ENCODE measurements at places on chromosomes 7 and 10.

DNA sequence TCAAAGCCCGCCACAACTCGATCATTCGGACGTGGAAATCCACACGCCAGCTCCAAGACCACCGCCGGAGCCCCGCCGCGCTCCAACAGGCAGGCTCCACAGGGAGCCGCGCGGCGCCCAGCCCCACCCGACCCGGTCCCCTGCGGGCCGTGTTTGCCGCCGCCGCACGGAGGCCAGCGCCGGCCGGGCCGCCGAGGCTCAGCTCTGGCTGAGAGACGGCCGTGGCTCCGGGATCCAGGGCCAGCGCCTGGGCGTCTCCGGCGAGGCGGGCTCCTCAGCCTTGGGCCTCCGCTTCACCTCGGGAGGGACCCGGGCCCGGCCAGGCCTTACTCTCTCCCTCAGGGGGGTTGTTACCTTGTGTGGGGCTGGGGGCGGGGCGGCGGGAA, 333 bp downstream of the SMNDC1 start:
- no peak for DNase-seq

GRCh38 chr7:131111081-131111576, 216.5 kb upstream of the MKLN1 start:
- DNase-seq: no peak

- DNase-seq: no peak
Observed at GRCh38 chr10:74451127-74451829, 300.3 kb downstream of the ADK start.

DNA sequence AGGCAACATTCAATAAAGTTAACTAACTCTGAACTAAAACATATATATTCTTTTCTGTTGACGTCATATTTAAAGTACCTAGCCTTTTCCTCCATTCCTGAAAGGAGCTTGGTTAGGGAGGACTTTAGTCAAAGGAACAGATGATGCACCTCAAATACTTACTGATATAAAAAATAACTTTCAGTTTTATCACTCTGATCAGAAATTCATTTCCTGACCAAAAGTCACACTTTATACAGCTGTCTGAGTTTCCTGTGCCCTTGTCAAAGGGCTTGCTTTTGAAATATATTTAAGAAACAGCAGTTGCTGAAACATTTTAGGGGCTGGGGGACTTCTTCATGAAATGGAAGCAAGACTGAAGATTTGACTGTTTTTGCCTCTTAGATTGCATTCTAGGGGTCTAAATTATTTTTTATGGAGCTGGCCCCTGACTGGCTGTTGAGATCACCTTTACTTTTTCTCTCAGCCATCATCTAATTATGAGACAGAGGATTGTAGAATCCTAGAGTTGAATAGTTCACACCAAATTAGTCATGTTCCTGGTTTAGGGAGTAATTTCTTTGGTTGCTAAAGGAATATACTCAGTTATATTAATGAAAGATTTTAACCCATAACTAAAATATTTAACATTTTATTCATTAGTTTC, 46.6 kb downstream of the GLCCI1 start:
- no peak for DNase-seq

DNA sequence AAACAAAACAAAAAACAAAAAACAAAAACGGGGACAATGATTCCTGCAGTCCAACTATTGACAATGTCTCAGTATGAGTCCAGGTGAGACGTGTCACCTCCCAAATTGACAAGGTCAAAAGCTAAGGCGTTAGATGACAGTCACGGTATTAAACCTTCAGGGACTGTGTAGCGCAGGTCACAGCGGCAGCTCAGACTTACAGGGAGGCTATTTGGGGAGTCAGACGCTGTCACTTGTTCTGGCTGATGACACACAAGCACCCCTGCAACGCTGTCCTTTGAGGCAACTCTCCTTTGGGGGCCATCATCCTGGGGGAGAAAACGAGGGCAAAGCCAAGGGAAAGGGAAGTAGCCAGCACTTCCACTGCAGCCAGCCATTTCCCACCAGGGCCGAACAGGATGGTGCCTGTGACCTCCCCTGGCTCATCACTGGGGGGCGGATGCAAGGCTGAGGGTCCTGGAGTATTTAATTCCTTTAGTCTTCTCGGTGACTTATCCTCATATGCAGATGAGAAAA, 55.3 kb downstream of the SVIL start:
- no peak for DNase-seq

DNA sequence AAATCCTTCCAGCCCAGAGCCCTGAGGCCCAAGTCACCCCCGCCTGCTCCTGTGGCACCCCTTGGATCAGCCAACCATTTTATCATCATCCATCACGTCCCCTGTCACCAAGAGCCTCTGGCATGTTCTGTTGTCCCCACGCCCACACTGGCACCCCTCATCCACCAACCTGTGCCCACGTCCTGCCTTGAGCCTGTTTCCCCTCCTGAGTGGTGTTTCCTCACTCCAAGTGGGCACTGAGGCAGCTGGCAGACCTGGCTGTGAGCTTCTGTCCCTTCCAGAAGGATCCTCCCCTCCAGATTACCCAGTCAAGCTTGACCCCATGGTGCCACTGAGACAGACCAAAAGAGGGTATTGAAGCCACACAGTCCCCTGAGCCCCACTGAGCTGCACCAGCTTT, 71.4 kb upstream of the ANTXRL start:
- no peak for DNase-seq

DNA sequence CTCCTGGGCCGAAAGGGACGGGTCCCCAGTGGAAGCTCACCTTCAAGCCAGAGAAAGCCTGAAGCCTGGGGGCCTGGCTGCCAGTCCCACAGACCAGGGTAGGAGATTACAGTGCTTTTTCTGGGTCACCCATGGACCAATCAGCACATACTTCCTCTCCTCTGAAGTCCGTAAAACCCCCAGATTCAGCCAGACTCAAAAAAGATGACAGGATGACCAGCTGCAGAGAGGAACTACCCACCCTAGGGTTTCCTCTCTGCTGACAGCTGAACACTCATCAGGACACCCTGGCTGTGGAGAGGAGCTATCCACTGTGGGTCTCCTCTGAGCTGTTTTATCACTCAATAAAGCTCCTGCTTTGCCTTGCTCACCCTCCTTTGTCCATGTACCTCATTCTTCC, 78.0 kb downstream of the SAMD9 start:
- DNase-seq: no peak

GRCh38 chr10:122301055-122301810, 30.1 kb downstream of the BTBD16 start:
- DNase-seq: no peak

DNA sequence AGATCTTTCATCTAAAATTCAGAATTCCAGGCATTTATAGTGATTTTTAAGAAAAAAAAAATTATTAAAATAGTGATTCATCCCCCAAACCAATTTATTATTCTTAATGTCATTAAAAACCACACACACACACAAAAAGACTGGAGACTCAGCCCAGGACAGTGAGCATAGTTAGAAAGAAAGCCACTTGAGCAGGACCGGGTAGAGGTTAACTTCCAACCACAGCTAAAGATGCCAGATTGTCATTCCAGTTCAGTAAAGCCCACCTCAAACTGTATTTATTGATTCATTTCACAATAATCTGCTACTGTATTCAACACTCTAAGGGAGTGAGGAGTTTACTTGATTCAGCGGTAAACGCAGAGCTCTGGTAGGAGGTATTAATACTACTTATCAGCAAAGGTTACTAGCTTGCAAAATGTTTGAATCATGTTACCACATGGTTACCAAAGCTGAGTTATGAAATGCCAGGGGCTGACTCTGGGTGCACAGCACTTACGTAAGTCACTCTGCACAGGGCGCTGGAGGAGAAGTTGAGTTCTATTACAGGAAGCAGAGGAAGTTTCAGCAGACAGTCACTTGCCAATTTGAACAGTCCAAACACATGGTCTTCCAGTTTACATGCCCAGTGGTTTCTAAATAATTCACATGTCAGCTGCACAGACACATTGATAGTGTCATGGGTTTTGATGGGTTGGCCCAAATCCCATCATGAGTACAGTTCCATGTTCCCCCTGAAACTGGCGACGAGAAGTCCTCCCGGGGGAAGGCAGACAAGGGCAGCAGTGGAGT, 64.6 kb downstream of the KLF6 start:
- DNase-seq: no peak

DNA sequence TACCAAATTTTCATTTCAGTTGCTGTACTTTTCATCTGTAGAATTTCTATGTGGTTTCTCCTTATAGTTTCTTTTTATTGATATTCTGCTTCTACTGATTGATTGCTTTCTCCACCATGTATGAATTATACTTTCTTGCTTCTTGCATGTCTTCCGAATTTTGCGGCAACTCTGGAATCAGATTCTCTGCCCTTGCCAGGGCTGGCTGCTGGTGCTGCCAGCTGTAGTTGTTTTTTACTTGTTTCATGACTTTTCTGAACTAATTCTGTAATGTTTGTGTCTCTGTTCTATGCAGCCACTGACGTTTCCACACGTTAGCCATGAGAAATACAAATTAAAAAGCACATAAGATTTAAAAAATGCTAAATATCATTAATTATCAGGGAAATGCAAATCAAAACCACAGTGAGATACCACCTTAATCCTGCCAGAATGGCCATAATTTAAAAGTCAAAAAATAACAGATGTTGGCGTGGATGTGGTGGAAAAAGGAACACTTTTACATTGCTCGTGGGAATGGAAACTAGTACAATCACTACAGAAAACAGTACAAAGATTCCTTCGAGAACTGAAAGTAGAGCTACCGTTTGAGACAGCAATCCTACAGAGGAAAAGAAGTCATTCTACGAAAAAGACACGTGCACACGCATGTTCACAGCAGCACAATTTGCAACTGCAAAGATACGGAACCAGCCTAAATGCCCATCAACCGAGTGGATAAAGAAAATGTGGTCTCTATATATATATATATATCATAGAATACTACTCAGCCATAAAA, 51.5 kb downstream of the MAD1L1 start:
- DNase-seq: no peak

GRCh38 chr7:4714767-4715409, 32.8 kb downstream of the FOXK1 start:
- no peak for DNase-seq

DNA sequence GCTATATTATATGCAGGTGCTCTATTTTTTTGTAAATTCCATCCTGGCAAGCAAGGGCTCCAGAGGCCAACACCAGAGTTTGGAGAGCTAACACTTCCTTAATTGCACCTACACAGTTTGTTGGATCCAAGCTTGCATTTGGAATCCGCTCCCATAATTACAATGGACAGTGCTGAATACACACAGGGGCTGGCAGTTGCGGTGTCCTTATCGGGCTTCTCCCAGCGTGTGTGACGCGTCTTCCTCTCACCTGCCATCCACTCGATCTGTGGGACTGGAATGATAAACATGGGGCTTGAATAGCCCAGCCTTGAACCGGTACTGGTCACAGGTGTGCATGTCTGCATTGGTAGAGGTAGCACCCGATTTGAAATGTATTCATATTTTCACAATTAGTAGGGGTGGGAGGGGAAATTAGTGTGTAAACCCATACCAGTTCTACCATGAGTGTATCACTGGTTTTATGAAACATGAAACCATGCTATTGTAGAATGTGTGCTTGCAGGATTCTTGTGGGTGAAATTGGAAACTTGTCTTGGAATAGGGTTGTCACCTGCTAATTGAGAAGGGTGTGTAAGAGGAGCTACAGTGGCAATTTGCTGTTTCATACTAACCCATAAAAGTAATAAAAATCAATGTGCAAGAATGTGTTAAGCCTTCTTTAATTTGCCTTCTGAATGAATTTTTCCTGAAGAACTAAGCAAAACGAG, 316.5 kb downstream of the WDR11 start:
- no peak for DNase-seq

- no peak for DNase-seq
Observed at GRCh38 chr10:48254750-48255512, 19.6 kb downstream of the FRMPD2 start.

- no peak for DNase-seq
Observed at GRCh38 chr7:142131439-142132185, 20.1 kb downstream of the MGAM2 start.

- no peak for DNase-seq
Observed at GRCh38 chr7:223118-223800, 30.9 kb downstream of the FAM20C start.

- no peak for DNase-seq
Observed at GRCh38 chr7:134885967-134886352, 100.3 kb upstream of the AGBL3 start.

GRCh38 chr7:13139436-13139835, 452.0 kb downstream of the ARL4A start:
- DNase-seq: no peak

DNA sequence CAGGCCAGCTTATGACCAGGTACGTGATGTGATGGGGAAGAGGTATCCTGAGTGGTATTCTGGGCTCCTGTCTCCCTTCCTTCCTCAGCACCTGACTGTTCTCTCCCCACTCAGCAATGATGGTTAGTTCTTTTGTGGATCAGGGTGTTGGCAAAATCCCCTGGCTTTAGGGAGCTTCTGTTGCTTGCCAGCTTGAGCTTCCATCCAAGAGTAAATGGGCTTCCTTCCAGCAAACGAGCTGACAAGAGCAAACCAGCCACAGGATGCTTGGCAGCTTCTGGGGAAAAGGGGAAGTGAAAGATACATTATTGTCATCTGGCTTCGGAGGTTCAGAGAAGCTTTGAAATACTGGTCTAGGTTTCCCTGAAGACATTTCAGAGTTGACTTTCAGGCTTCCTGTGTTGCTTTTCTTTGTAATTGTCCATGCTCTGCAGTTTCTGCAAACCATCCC, 5.2 kb downstream of the DUSP5 start:
- no peak for DNase-seq

GRCh38 chr10:69628891-69629290, 1.2 kb upstream of the FAM241B start:
- DNase-seq: no peak

GRCh38 chr10:61896854-61897661, 4.4 kb upstream of the ARID5B start:
- DNase-seq: no peak

DNA sequence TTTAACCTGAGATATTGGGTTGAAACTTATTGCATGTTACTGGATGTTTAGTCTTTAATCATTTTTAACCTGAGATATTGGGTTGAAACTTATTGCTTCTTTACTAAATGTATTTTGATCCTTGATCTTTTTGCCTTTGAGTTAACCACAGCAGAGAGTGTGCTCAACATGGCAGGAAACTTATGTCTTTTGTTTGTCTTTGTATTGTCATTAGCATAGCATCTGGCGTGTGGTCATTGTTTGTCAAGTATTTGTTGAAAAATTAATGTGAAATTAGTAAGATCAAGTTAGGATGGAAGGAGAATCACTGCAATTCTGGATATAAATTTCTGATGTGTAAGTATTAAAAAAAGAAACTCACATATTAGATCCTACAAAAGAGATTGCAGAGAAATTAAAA, 8.2 kb downstream of the MRC1 start:
- DNase-seq: no peak

DNA sequence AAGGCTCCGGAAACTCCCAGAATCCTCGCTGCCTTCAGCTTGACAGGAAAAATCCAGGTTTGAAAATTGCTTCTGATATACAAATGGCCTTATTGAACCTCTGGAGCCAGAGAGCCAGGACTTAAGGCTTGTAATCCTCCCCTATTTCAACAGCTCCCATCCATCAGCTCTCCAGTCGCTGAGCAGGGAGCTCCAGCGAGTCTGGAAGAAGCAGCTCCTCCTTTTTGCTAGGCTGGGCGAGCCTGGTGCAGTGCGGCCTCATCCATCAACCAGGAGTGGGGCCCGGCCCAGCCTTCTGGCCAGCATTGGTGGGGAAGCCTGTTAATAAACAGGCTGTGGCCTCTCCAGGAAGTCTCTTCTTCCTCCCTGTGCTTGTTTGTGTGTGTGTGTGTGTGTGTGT, 424.4 kb downstream of the TCERG1L start:
- no peak for DNase-seq

- no peak for DNase-seq
Observed at GRCh38 chr7:135253851-135254771, 20.5 kb downstream of the STRA8 start.

GRCh38 chr7:155527664-155528063, 18.7 kb downstream of the CNPY1 start:
- no peak for DNase-seq

- no peak for DNase-seq
Observed at GRCh38 chr10:75062506-75063299, 48.8 kb upstream of the SAMD8 start.
